Panc1 (cell line): ENCODE measurements at places on chromosomes 6 and 20.

DNA sequence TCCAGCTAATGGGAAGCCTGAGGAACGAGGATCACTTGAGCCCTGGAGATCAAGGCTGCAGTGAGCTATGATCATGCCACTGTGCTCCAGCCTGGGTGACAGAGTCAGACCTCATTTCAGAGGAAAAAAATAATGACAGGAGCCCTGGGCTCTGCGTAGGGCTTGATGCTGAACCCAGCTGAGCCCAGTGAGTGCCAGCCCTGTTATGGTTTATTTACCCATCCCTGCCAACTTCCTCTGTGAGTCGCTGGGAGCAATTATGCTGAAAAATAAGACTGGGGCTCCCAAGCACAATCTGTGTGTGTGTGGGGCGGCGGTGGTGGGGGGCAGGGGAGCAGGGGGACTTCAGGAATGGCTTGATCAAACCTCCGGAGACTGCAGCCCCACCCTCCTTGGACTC is 75.9 kb upstream of the PMEPA1 start:
- no peaks in the 10 kb centered on the region for H3K36me3 ChIP-seq
- no peaks in the 10 kb centered on the region for H3K4me1 ChIP-seq
- no peak for DNase-seq
- no peak overlapping the region for H3K4me3 ChIP-seq
- H3K27me3 ChIP-seq: no peaks in the 10 kb centered on the region

GRCh38 chr6:87391334-87391733 is 16.4 kb upstream of the CFAP206 start:
- no peaks in the 10 kb centered on the region for H3K36me3 ChIP-seq
- no peak for DNase-seq
- no peak overlapping the region for H3K27ac ChIP-seq
- H3K27me3 ChIP-seq: no peaks in the 10 kb centered on the region
- no peak overlapping the region for H3K4me3 ChIP-seq
- H3K4me1 ChIP-seq: no peaks in the 10 kb centered on the region

GRCh38 chr20:1187605-1188171 is 2.9 kb upstream of the TMEM74B start:
- H3K27me3 ChIP-seq: peaks cover 16% of the 10 kb centered on the region
- peaks cover 3% of the 10 kb centered on the region; the same call in 1 of the 2 replicates for H3K4me1 ChIP-seq
- no peak overlapping the region for H3K27ac ChIP-seq

DNA sequence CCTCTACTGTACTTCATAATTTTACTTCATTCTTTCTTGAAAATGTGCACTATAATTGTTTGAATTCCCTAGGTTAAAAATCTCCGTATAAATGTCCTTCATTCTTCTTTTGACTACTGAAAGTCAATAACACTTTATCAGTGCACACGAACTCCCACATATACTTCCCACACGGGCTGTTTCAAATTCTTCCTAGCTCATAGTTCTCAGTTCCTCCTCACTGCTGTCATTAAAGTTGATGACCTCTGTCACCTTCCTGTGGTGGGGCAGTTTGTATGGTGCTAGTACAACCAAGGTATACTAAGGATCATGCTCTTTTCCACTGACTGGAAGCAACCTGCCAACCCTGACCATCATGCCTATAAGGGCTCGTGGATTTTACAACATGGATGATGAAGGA is 40.0 kb upstream of the CD2AP start:
- H3K27ac ChIP-seq: no peak overlapping the region
- no peak for DNase-seq
- H3K36me3 ChIP-seq: no peaks in the 10 kb centered on the region
- H3K4me1 ChIP-seq: no peaks in the 10 kb centered on the region
- H3K4me3 ChIP-seq: no peak overlapping the region
- no peaks in the 10 kb centered on the region for H3K27me3 ChIP-seq

- peak overlapping the region; percentile 100 for H3K27ac ChIP-seq
- no peaks in the 10 kb centered on the region for H3K27me3 ChIP-seq
- peaks cover 23% of the 10 kb centered on the region for H3K36me3 ChIP-seq
- no peak for DNase-seq
- no peak overlapping the region for H3K4me3 ChIP-seq
- peaks cover 72% of the 10 kb centered on the region for H3K4me1 ChIP-seq
Observed at GRCh38 chr6:138087593-138088325, 19.5 kb downstream of the PERP start.

- H3K4me3 ChIP-seq: no peak overlapping the region
- DNase-seq: no peak
- H3K27me3 ChIP-seq: no peaks in the 10 kb centered on the region
- no peaks in the 10 kb centered on the region for H3K4me1 ChIP-seq
- H3K27ac ChIP-seq: no peak overlapping the region
- H3K36me3 ChIP-seq: no peaks in the 10 kb centered on the region
Observed at GRCh38 chr20:11717562-11717961, 200.1 kb upstream of the BTBD3 start.

DNA sequence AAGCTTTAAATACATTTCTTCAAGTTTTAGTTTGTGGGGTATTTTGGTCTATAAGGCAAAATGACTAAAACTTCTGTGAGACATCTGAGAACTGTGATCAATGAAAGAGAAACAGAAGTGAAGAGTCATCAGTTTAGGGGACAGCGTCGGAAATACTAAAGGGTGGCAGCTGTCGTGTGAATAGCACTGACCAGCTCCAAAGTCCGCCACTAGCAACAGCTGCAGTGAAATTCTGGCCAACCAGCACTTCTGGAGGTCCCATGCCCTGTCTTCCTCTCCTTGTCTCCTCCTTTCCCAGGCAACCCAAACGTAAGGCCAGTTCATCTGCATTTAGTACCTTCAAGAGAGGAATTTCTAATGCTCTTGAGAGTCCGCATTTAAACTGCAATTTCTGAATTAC is 87.5 kb downstream of the DACT2 start:
- DNase-seq: no peak
- H3K27ac ChIP-seq: no peak overlapping the region
- no peaks in the 10 kb centered on the region for H3K36me3 ChIP-seq
- H3K27me3 ChIP-seq: 0 out of 2 replicates have a peak, but pooled peaks cover 2% of the 10 kb centered on the region
- H3K4me1 ChIP-seq: no peaks in the 10 kb centered on the region
- H3K4me3 ChIP-seq: no peak overlapping the region

GRCh38 chr6:32058511-32058963 is 20.3 kb downstream of the CYP21A2 start:
- H3K27ac ChIP-seq: no peak overlapping the region
- no peaks in the 10 kb centered on the region for H3K4me1 ChIP-seq
- no peak for DNase-seq
- H3K4me3 ChIP-seq: no peak overlapping the region

DNA sequence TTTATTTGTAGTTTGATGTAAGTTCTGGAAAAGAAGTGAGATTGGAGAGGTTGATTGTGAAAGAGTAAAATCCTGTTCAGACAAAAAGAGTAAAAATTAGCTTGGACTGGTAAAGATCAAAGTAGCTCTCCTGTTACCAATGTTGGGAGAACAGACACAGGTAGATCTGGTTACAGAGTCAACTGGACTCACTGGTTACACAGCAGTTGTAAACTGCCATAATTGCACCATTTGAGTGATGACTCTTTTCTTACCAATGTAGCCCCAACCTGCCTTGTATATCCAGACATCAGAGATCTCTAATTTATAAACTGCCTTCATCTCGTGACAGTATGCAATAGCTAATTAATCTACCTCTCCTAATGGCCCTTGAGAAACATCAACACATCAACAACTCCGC is 165.6 kb upstream of the PRSS16 start:
- 0 out of 2 replicates have a peak, but pooled peaks cover 2% of the 10 kb centered on the region for H3K27me3 ChIP-seq
- 0 out of 2 replicates have a peak, but pooled peaks cover 4% of the 10 kb centered on the region for H3K4me1 ChIP-seq
- no peak for DNase-seq
- H3K27ac ChIP-seq: no peak overlapping the region
- no peak overlapping the region for H3K4me3 ChIP-seq

DNA sequence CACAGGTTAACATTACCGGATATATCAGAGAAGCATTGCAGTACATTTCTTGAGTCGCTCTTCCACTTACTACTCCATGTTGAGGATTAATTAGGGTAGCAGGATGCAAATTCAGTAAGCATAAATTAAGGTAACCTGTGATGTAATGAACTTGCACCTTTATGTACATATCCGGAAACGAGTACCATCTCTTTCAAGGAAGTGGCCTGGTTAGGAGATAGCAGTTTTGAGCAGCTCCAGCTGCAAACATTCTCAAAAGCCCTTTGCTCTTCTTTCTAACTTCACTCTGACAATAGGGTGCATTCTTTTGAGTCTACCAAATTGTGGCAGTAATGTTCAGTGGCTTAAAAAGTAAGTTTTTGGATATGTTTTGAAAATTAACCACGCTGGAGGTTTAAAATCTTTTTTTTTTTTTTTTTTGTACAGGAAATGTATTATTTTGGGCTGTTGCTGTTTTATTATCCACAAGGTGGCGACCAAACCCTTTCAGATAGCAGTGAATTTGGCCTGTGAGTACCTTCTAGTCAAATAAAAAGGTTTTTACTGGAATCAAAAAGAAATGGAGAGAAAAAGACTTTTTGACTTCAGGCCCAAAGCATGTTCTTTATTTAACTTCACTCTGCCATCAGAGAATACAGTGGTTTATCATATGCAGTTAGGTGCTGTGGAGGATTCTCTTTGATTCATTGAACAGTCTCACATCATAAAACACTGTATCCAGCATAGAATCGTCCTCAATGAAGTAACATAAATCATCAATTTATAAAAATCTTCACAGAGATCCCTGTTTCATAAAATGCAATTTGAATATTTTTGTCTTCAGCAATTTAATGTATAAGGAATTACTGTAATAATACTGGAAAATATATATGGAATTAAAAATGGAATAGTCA is 8.9 kb downstream of the FAM217B start:
- peaks cover 6% of the 10 kb centered on the region for H3K36me3 ChIP-seq
- no peak for DNase-seq
- H3K4me1 ChIP-seq: no peaks in the 10 kb centered on the region
- H3K4me3 ChIP-seq: no peak overlapping the region

GRCh38 chr6:136774228-136775041 is 17.8 kb downstream of the MAP3K5 start:
- H3K27ac ChIP-seq: no peak overlapping the region
- H3K4me3 ChIP-seq: no peak overlapping the region
- H3K27me3 ChIP-seq: no peaks in the 10 kb centered on the region
- H3K4me1 ChIP-seq: no peaks in the 10 kb centered on the region; the same call in 1 of the 2 replicates
- DNase-seq: no peak

DNA sequence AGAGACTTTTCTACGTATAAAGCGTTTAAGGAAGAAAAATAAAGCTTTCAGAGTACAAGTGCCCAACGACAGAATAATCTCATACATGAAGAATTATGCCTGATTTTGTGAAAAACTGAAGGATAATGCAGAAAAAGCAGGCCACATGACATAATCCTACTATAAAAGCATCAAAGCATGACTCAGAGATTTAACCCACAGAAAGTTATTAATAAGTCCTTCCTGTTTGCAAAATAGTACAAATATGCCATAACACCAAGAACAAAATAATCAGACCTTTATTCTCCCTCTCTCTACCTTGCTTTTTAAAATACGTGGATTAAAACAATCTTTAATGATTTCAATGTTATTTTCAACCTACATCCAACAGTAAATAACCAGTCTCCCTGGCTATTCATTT is 118.6 kb upstream of the BCLAF1 start:
- no peak overlapping the region for H3K27ac ChIP-seq
- no peak for DNase-seq

- H3K4me1 ChIP-seq: no peaks in the 10 kb centered on the region
- DNase-seq: no peak
- no peaks in the 10 kb centered on the region for H3K36me3 ChIP-seq
- H3K27me3 ChIP-seq: no peaks in the 10 kb centered on the region
- H3K27ac ChIP-seq: no peak overlapping the region
- no peak overlapping the region for H3K4me3 ChIP-seq
Observed at GRCh38 chr20:22833851-22834250, 201.3 kb upstream of the SSTR4 start.

- H3K27ac ChIP-seq: no peak overlapping the region
- H3K4me3 ChIP-seq: no peak overlapping the region
- no peaks in the 10 kb centered on the region for H3K36me3 ChIP-seq
- no peak for DNase-seq
- H3K4me1 ChIP-seq: no peaks in the 10 kb centered on the region
Observed at GRCh38 chr6:34120953-34121675, 24.8 kb downstream of the GRM4 start.

GRCh38 chr6:111711984-111712752 is 106.5 kb upstream of the TRAF3IP2 start:
- H3K4me1 ChIP-seq: 0 out of 2 replicates have a peak, but pooled peaks cover 3% of the 10 kb centered on the region
- H3K27me3 ChIP-seq: peaks cover 3% of the 10 kb centered on the region
- H3K36me3 ChIP-seq: no peaks in the 10 kb centered on the region
- DNase-seq: no peak

DNA sequence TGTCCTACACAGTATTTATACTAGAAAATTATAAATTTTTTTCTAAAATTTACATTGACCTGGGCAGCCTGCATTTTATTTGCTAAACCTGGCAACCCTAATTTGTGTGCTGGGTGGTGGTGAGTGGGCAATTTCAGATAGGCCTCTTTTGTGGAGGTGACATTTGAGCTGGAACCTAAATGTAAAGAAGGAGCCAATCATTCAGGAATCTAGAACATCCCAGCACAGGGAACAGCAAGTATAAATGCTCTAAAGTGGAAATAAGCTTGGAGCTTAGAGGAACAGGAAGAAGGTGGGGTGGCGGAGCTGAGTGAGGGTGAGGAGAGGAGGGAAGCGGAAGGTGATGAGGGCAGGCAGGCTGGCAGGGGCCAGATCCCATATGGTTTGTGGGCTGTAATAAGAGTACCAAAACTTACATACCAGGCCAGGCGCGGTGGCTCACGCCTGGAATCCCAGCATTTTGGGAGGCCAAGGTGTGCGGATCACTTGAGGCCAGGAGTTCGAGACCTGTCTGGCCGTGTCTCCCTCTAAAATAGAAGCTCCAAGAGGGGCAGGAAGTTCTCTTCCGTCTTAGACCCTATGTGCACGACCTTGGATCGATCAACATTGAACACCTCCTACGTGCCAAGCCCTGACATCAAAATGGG is 549 bp upstream of the CSE1L start:
- H3K4me1 ChIP-seq: peaks cover 9% of the 10 kb centered on the region
- no peak for DNase-seq
- peak overlapping the region; percentile 93 for H3K27ac ChIP-seq
- no peaks in the 10 kb centered on the region for H3K36me3 ChIP-seq

DNA sequence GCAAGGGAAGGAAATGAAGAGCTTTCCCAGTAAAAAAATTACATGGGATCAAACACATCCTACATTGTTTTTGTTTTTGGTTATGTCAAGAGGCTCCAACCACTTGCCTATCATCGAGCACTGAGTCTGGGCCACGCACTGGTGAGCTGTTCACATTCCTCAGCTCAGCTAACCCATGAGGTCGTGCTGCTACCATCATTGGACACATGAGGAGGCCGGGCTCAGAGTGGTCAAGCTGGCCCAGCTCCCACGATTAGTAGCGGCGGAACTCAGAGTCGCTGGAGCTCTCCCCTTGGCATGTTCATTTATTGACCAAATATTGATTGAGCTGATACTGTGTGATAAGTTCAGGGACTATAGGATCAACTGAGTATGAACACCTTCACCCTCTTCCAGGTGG is 164.9 kb downstream of the CDH26 start:
- no peak overlapping the region for H3K27ac ChIP-seq
- H3K4me3 ChIP-seq: no peak overlapping the region
- H3K36me3 ChIP-seq: no peaks in the 10 kb centered on the region
- no peak for DNase-seq
- no peaks in the 10 kb centered on the region; the same call in 1 of the 2 replicates for H3K4me1 ChIP-seq
- peaks cover 10% of the 10 kb centered on the region for H3K27me3 ChIP-seq

DNA sequence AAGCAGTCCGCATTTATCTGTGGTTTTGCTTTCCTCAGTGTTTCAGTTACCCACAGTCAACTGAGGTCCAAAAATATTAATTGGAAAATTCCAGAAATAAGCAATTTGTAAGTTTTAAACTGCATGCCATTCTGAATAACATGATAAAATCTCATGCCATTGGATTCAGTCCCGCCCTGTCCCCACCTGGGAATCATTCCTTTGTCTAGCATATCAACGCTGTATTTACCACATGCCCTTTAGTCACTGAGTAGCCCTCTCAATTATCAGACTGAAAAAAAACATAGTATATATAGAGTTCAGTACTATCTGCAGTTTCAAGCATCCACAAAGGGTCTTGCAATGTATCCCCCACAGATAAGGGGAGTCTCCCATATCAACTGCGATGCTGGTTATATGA is 17.1 kb downstream of the RANBP9 start:
- no peak for DNase-seq
- H3K4me3 ChIP-seq: no peak overlapping the region
